ENCODE measurements at places on chromosomes 12 and 14.

GRCh38 chr12:53050426-53051057 lies 677 bp downstream of the TNS2 start:
- H3K27me3 ChIP-seq, result no peaks in the 10 kb centered on the region
- H3K4me3 ChIP-seq, result peak overlapping the region; percentile 86
- H3K4me1 ChIP-seq, result peaks cover 62% of the 10 kb centered on the region
- no peak for DNase-seq
- H3K36me3 ChIP-seq, result peaks cover 25% of the 10 kb centered on the region

GRCh38 chr14:99129211-99129696 lies 142.7 kb downstream of the BCL11B start:
- H3K4me1 ChIP-seq, result peaks cover 5% of the 10 kb centered on the region
- H3K4me3 ChIP-seq, result no peak overlapping the region
- H3K27ac ChIP-seq, result no peak overlapping the region
- DNase-seq, result peak; percentile 41

DNA sequence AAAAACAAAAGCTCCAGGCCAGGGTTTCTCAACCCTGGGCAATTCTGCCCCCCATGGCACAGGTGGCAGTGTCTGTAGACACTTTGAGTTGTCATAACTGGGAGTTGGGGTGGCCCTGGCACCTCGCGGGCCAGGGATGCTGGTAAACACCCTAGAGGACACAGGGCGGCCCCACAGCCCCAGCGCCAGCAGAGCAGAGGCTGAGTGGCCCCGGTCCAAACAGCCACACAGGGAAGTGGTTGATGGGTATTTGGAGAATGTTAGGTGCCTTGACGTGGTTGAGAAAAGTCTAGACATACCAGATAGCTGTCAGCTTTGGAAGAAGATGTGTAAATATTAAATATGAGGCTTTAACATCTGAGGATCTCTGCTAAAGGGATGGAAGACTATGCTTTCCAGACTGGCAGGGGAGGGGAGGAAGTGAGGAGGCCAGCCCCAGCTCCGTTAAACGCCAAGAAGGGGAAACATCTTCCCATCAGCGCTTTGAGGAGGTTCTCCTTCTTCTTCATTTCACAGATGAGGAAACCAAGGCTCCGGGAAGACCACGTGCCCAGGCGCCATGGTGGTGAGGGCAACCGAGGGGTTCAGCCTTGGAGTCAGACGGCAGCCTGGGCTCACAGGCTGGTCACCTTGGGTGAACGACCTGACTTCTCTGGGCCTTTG lies 103.7 kb downstream of the SCARB1 start:
- peak overlapping the region; percentile 24 for H3K27ac ChIP-seq
- peak; percentile 78 for DNase-seq
- no peak overlapping the region for H3K4me3 ChIP-seq
- H3K4me1 ChIP-seq, result peaks cover 36% of the 10 kb centered on the region

DNA sequence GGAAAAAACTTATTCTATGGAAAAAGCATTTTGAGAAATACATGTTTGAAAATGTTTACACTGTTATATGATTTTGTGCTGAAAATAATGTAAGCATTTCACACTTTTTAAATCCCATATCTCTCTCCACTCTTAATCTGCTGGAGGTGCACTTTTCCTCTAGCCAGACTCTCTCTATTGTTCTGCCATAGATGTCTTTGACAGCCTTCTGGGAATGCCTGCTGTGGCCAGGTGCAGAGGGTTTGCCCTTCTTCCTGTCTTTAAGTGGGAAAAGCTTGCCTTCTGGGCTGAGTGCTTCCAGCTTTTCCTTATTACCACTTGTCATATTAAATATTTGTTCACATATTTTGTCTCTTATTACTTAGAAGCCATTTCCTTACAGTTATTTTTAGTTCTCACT lies 60.1 kb upstream of the PPM1H start:
- H3K27ac ChIP-seq, result no peak overlapping the region
- no peaks in the 10 kb centered on the region for H3K4me1 ChIP-seq
- no peaks in the 10 kb centered on the region for H3K36me3 ChIP-seq
- H3K4me3 ChIP-seq, result no peak overlapping the region

DNA sequence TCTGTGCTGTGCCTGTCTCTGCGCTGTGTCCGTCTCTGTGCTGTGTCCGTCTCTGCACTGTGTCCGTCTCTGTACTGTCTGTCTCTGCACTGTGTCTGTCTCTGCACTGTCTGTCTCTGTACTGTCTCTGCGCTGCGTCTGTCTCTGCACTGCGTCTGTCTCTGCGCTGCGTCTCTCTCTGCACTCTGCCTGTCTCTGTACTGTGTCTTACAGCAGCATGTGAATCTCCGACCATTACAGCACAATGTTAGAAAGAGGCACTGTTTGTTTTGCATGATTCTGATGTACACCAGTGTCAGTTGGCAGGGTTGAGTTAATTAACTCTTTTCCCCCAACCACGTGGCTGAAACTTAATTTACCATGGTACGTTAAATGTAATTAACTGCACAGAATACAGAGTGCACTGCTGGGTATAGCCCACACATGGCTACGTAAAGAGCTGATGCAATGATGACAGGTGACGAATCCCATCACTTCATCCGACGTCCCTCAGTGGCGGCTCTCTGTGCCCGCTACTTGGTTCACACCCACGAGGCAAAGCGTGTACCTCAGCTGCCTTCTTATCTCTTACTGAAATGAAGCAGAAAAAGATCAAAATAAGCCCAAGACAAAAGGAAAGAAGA lies 127.7 kb upstream of the SFSWAP start:
- DNase-seq, result no peak
- H3K36me3 ChIP-seq, result no peaks in the 10 kb centered on the region
- no peaks in the 10 kb centered on the region for H3K4me1 ChIP-seq
